HCT116 (cell line): ENCODE measurements at places on chromosomes 1 and 21. TPM values are rescaled to one million over a fixed set of nuclear protein-coding genes. Genes with fewer than 3 reads are reported as not detected.

Gene MCOLN3
- 10.7 TPM for total RNA-seq

Gene CATSPERE
- 0.34 TPM for total RNA-seq

Gene SH3D21
- 9.3 TPM for total RNA-seq

Gene PEF1
- 37.6 TPM for total RNA-seq

Gene HSD17B7
- 22.6 TPM for total RNA-seq

Gene SPATA45
- total RNA-seq: not detected

Gene PRRX1
- 0.37 TPM for total RNA-seq

Gene ACTN2
- 0.20 TPM for total RNA-seq

Gene ACTL8
- total RNA-seq: 0.69 TPM

Gene FMO3
- 0.12 TPM for total RNA-seq

Gene FBXO2
- 81.1 TPM for total RNA-seq

Gene ECM1
- total RNA-seq: 2.0 TPM

Gene LCE2B
- not detected for total RNA-seq

Gene OR2L13
- total RNA-seq: not detected

Gene TSPAN1
- total RNA-seq: 9.9 TPM

Gene PIGV
- 13.2 TPM for total RNA-seq

Gene TRIM63
- total RNA-seq: not detected

Gene TRIM17
- total RNA-seq: not detected

Gene ST6GALNAC5
- total RNA-seq: 1.2 TPM

Gene SAMD13
- total RNA-seq: 14.9 TPM

Gene FCRL4
- not detected for total RNA-seq

Gene RNU1-4
- total RNA-seq: 1,685 TPM

Gene ABL2
- total RNA-seq: 22.9 TPM

Gene TMEM82
- total RNA-seq: not detected

Gene ATP1A4
- total RNA-seq: not detected

Gene LGR6
- 0.20 TPM for total RNA-seq

Gene GCLM
- total RNA-seq: 28.9 TPM

Gene GBP7
- not detected for total RNA-seq

Gene CFHR4
- not detected for total RNA-seq

Gene LCE3A
- not detected for total RNA-seq

Gene ABCA4
- total RNA-seq: 0.22 TPM

Gene PROK1
- total RNA-seq: 0.22 TPM

Gene DYNLT5
- not detected for total RNA-seq

Gene USH2A
- total RNA-seq: not detected

Gene PLEKHN1
- 11.6 TPM for total RNA-seq

Gene TAF13
- 27.3 TPM for total RNA-seq

Gene ADARB1
- 13.5 TPM for total RNA-seq

Gene KCNJ10
- total RNA-seq: 0.57 TPM

Gene TEX38
- 0.47 TPM for total RNA-seq

Gene TMOD4
- 1.8 TPM for total RNA-seq
